ENCODE measurements at places on chromosomes 4 and X. TPM values are rescaled to one million over a fixed set of nuclear protein-coding genes. Genes with fewer than 3 reads are reported as not detected.

PAGE2B gene
- total RNA-seq: not detected

IQCM gene
- not detected for total RNA-seq

DNA sequence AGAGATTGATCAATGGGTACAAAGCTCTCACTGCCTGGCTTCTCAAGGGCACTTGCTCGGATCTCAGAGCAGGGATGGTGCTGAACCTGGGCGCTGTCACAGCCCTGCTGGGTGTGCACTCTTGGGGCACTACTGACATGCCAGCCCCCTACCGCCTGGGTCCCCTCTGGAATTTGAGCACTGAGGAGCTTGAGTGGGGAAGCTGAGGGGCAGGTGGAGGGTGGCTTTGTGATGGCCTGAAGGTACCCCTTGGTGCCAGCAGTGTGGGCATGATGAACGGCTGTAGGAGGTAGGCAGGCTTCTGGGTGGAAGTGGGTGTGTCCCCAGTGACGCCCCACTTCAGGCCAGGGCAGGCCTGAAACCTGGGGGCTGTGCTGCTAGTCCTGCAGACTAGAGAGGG is 379.1 kb upstream of the GRID2 start:
- DNase-seq: no peak

GRCh38 chr4:159282944-159283343 is 180.1 kb downstream of the RAPGEF2 start:
- DNase-seq: no peak

GRCh38 chr4:81756973-81757372 is 285.3 kb upstream of the RASGEF1B start:
- no peak for DNase-seq

GRCh38 chrX:39065051-39065871 is 264.0 kb downstream of the MID1IP1 start:
- DNase-seq: no peak

DNA sequence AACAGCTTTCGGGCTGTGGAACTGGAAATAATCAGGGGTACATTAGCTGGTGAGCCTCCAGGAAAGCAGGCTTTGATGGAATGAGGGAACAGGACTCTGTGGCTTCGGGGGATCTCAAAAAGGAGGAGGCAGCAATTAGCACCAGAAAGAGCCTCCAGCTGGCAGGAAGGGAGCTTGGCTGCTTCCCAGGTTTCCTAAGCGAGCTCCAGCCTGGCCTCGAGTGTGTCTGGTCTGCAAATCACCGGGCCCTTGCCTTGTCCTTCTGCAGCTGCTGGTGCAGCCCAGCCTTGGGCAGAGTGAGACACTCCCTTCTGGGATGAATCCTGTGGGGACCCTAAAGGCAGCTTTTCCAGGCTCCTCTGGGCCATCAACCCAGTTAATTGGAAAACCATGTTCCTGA is 10.7 kb upstream of the PDHA1 start:
- DNase-seq: no peak

Data from activated CD4-positive, alpha-beta memory T cell treated with anti-CD3 and anti-CD28 coated beads, Interleukin-2, amount 10 ng/mL, durations not matched to agents 7 days and 5 days (primary cell).